ENCODE measurements at places on chromosomes 3 and 15. TPM values are rescaled to one million over a fixed set of nuclear protein-coding genes. Genes with fewer than 3 reads are reported as not detected.

- H3K27ac ChIP-seq = peak overlapping the region; percentile 35
- DNase-seq = no peak
- peaks cover 24% of the 10 kb centered on the region for H3K4me1 ChIP-seq
- H3K4me3 ChIP-seq = no peak overlapping the region
- H3K36me3 ChIP-seq = no peaks in the 10 kb centered on the region
Observed at GRCh38 chr3:37904601-37905000, 42.9 kb downstream of the CTDSPL start.

DNA sequence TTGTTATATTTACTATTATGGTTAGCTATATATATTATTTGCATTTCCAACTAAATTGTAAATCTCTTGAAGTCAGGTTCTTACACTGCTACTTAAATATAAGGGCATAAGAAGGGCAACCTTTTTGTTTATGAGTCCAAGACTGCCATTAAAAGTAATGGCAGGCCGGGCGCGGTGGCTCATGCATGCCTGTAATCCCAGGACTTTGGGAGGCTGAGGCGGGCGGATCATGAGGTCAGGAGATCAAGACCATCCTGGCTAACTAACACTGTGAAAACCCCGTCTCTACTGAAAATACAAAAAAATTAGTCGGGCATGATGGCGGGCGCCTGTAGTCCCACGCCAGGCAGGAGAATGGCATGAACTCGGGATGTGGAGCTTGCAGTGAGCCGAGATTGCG is 2.9 kb upstream of the P2RY1 start:
- no peak overlapping the region for H3K4me3 ChIP-seq
- H3K4me1 ChIP-seq = peaks cover 9% of the 10 kb centered on the region
- H3K27ac ChIP-seq = no peak overlapping the region
- no peak for DNase-seq

DNA sequence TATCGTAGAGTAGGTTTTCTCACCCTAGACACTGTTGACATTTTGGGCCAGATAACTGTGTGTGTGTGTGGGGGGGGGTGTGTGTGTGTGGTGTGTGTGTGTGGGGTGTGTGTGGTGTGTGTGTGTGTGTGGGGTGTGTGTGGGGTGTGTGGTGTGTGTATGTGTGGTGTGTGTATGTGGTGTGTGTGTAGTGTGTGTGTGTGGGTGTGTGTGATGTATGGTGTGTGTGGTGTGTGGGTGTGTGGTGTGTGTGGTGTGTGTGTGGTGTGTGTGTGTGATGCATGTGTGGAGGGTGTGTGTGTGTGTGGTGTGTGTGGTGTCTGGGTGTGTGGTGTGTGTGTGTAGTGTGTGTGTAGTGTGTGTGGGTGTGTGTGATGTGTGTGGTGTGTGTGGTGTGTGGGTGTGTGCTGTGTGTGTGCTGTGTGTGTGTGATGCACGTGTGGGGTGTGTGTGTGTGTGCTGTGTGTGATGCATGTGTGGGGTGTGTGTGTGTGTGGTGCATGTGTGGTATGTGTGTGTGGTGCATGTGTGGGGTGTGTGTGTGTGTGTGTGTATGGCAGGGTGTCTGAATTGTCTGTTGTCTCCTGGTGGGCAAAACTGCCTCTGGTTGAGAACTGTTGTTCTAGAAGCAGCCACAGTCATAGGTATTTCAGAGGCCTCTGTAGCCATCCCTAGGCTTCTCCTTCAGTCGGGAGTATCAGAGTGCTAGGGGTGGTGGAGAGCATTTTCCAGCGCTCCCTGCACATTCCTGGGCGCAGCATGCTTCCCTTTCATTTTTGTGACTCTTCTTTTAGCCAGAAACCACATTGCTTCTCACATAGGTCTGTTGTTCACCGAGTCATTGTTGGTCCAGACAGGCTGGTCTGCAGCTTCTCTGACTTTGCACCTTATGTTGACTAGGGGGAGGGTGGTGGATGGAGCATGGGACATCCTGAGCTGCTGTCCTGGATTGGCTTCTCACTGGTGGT is 84.4 kb downstream of the THSD4 start:
- H3K4me1 ChIP-seq = peaks cover 7% of the 10 kb centered on the region
- no peak for DNase-seq
- H3K36me3 ChIP-seq = no peaks in the 10 kb centered on the region
- H3K27ac ChIP-seq = no peak overlapping the region
- H3K27me3 ChIP-seq = no peaks in the 10 kb centered on the region

GRCh38 chr3:4494895-4495264 is 1.7 kb downstream of the ITPR1 start:
- peak overlapping the region; percentile 72 for H3K4me3 ChIP-seq
- DNase-seq = no peak
- H3K27ac ChIP-seq = peak overlapping the region; percentile 83
- H3K4me1 ChIP-seq = peaks cover 35% of the 10 kb centered on the region
- no peaks in the 10 kb centered on the region for H3K36me3 ChIP-seq
- no peaks in the 10 kb centered on the region for H3K27me3 ChIP-seq

- H3K27ac ChIP-seq = no peak overlapping the region
- no peaks in the 10 kb centered on the region for H3K36me3 ChIP-seq
- peaks cover 5% of the 10 kb centered on the region for H3K4me1 ChIP-seq
Observed at GRCh38 chr15:71804226-71804625, 6.1 kb upstream of the NR2E3 start.

GRCh38 chr3:64588380-64588779 is 99.4 kb downstream of the ADAMTS9 start:
- DNase-seq = no peak
- H3K4me3 ChIP-seq = no peak overlapping the region
- H3K27ac ChIP-seq = no peak overlapping the region
- H3K4me1 ChIP-seq = no peaks in the 10 kb centered on the region
- no peaks in the 10 kb centered on the region for H3K27me3 ChIP-seq
- H3K36me3 ChIP-seq = no peaks in the 10 kb centered on the region

GRCh38 chr3:168417016-168417415 is 321.3 kb upstream of the GOLIM4 start:
- no peaks in the 10 kb centered on the region for H3K4me1 ChIP-seq
- H3K4me3 ChIP-seq = no peak overlapping the region
- DNase-seq = no peak
- H3K36me3 ChIP-seq = no peaks in the 10 kb centered on the region

DNA sequence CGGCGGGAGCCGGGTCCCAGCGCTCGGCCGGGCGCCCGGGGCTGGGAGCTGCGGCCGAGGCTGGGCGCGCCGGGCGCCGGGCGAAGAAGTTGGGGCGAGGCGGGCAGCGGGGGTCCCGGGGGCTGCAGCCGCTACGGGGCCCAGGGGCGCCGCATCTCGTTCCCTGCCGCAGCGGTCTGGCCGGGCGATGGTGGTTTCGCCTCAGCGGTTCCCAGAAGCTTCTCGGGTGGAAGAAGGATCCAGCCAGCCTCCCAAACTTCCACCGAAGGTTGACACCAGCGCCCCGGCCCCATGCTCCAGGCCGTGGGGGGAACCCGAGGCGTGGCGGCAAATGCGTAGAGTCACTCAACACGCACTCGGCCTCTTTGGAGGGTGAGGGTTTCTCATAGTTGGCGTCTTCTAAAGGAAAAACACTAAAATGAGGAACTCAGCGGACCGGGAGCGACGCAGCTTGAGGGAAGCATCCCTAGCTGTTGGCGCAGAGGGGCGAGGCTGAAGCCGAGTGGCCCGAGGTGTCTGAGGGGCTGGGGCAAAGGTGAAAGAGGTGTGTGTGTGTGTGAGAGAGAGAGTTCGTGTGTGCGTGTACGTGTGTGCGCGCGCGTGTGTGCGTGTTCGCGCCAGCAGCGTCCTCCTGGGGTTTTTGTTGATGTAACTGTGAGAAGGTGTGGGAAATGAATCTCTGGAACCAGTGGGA is 940 bp downstream of the BOC start:
- no peak for DNase-seq
- H3K4me3 ChIP-seq = peak overlapping the region; percentile 66
- H3K4me1 ChIP-seq = peaks cover 11% of the 10 kb centered on the region
- H3K27ac ChIP-seq = peak overlapping the region; percentile 96
- H3K36me3 ChIP-seq = no peaks in the 10 kb centered on the region
- peaks cover 50% of the 10 kb centered on the region for H3K27me3 ChIP-seq

DNA sequence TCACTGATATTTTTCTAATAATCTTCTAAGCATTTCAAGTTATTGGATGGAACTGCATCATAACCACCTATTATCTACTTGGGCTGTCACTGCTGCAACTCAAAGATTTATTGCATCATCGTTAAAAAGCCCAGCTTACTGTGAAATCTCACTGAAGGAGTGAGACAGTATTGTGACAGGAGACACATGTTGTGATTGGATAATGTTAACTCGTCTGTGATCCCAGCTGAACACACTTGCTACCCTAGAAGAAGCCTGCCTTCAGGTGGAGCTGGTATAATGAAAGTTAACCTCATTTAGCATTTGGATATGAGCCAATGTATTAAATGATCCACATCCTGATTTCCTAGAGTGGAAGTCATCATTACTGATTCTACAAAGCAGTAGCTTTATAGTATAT is 138.1 kb downstream of the MAP2K5 start:
- H3K4me3 ChIP-seq = no peak overlapping the region
- DNase-seq = no peak
- H3K27me3 ChIP-seq = no peaks in the 10 kb centered on the region
- H3K36me3 ChIP-seq = no peaks in the 10 kb centered on the region
- no peak overlapping the region for H3K27ac ChIP-seq
- no peaks in the 10 kb centered on the region for H3K4me1 ChIP-seq

DNA sequence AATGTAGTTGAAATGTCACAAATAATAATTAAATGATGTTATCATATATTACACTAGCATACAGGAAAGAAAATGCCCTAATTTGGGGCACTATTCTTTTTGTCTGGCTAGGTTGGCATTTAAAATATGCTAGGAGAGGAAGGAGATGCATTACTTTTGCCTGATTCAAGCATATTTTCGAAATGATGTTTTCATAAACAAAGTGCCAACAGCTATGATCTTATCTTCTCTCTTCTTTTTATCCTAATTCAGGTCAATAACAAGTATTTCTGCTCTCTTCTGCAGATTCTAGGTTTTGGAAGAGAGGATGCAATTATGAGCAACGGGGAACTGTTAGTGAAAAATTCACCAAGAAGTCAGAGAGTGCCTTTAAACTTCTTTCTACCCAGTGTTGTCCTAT is 55.8 kb upstream of the NR2F2 start:
- H3K27ac ChIP-seq = no peak overlapping the region
- H3K27me3 ChIP-seq = no peaks in the 10 kb centered on the region
- DNase-seq = no peak
- no peak overlapping the region for H3K4me3 ChIP-seq
- no peaks in the 10 kb centered on the region for H3K4me1 ChIP-seq

DNA sequence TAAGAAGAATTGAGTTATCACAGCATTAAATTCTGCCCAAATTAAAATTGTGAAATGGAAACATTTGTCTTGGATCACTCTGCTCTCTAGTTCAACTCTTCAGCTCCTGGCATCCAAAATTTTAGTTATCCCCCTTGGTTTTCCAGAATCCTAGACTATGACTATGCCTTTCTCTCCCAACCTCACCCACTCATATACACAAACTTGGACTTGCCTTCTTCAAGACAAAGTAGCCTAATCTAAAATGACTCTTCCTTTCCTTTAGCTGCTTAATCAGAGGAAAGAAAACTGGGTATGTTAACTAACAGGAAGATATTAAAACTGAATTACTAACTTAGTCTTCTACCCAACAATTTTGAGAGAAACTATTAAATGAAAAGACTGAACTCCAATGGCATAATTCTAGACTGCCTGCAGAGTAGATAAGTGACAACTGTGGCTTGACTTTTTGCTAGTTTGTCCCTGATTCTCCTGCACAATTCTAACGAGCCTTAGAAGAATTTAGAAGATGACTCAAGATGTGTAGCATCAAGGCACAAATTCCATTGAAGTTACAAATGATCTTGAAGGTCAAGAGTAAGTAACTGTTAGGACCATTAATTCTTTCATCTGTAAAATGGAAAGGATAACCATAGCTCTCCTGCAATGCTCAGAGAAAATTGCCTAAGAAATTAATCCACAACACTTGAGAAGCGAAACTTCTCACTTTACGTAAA is 5.2 kb upstream of the GOLIM4 start:
- no peak overlapping the region for H3K27ac ChIP-seq
- peaks cover 19% of the 10 kb centered on the region for H3K4me1 ChIP-seq
- no peak for DNase-seq
- no peaks in the 10 kb centered on the region for H3K27me3 ChIP-seq
- no peaks in the 10 kb centered on the region for H3K36me3 ChIP-seq
- no peak overlapping the region for H3K4me3 ChIP-seq

- peak overlapping the region; percentile 68 for H3K27ac ChIP-seq
- H3K27me3 ChIP-seq = no peaks in the 10 kb centered on the region
- H3K4me1 ChIP-seq = peaks cover 6% of the 10 kb centered on the region
- no peak overlapping the region for H3K4me3 ChIP-seq
- no peaks in the 10 kb centered on the region for H3K36me3 ChIP-seq
Observed at GRCh38 chr3:169285057-169286033, 378.2 kb downstream of the MECOM start.

- H3K27ac ChIP-seq = peak overlapping the region; percentile 83
- H3K27me3 ChIP-seq = no peaks in the 10 kb centered on the region
- peaks cover 27% of the 10 kb centered on the region for H3K4me1 ChIP-seq
- H3K4me3 ChIP-seq = peak overlapping the region; percentile 59
- DNase-seq = no peak
- H3K36me3 ChIP-seq = no peaks in the 10 kb centered on the region
Observed at GRCh38 chr3:49171775-49172500, 540 bp downstream of the KLHDC8B start.

GRCh38 chr3:27097182-27097581 is 272.0 kb downstream of the NEK10 start:
- H3K27me3 ChIP-seq = no peaks in the 10 kb centered on the region
- DNase-seq = no peak
- no peak overlapping the region for H3K4me3 ChIP-seq
- no peaks in the 10 kb centered on the region for H3K36me3 ChIP-seq
- H3K27ac ChIP-seq = no peak overlapping the region

GRCh38 chr15:64503197-64503596 is 42.8 kb downstream of the ZNF609 start:
- H3K4me3 ChIP-seq = no peak overlapping the region
- no peaks in the 10 kb centered on the region for H3K36me3 ChIP-seq
- no peak for DNase-seq
- peaks cover 40% of the 10 kb centered on the region for H3K4me1 ChIP-seq
- peak overlapping the region; percentile 72 for H3K27ac ChIP-seq

- H3K27me3 ChIP-seq = no peaks in the 10 kb centered on the region
- peak overlapping the region; percentile 4 for H3K27ac ChIP-seq
- no peak for DNase-seq
- no peaks in the 10 kb centered on the region for H3K4me1 ChIP-seq
Observed at GRCh38 chr15:98823012-98823458, 174.7 kb downstream of the IGF1R start.

- no peaks in the 10 kb centered on the region for H3K27me3 ChIP-seq
- no peak overlapping the region for H3K27ac ChIP-seq
- DNase-seq = peak; percentile 75
- no peaks in the 10 kb centered on the region for H3K36me3 ChIP-seq
- H3K4me1 ChIP-seq = no peaks in the 10 kb centered on the region
Observed at GRCh38 chr15:80173022-80173759, 20.4 kb downstream of the FAH start.

- H3K4me3 ChIP-seq = no peak overlapping the region
- no peak for DNase-seq
- no peaks in the 10 kb centered on the region for H3K4me1 ChIP-seq
- H3K27me3 ChIP-seq = no peaks in the 10 kb centered on the region
Observed at GRCh38 chr3:5634411-5634810, 446.9 kb downstream of the EDEM1 start.

GRCh38 chr15:93152951-93153350 is 63.9 kb upstream of the RGMA start:
- H3K4me1 ChIP-seq = peaks cover 14% of the 10 kb centered on the region
- peak; percentile 37 for DNase-seq
- no peaks in the 10 kb centered on the region for H3K36me3 ChIP-seq
- H3K27ac ChIP-seq = no peak overlapping the region
- no peak overlapping the region for H3K4me3 ChIP-seq

Gene ZNF774
- total RNA-seq = 0.75 TPM

Gene MOBP
- 5.2 TPM for total RNA-seq

Gene CTDSPL
- 54.8 TPM for total RNA-seq

Gene HCN4
- not detected for total RNA-seq

Gene COL7A1
- total RNA-seq = 4.8 TPM

Gene ZNF660
- total RNA-seq = 2.2 TPM

All from transverse colon (tissue), 4 donors.